Kidney (tissue), 22 donors: ENCODE measurements at places on chromosomes 2 and 18.

GRCh38 chr18:44799907-44800421, 119.3 kb downstream of the SETBP1 start:
- DNase-seq = no peak

GRCh38 chr2:157439824-157440186, 4.1 kb downstream of the CYTIP start:
- no peak for DNase-seq

DNA sequence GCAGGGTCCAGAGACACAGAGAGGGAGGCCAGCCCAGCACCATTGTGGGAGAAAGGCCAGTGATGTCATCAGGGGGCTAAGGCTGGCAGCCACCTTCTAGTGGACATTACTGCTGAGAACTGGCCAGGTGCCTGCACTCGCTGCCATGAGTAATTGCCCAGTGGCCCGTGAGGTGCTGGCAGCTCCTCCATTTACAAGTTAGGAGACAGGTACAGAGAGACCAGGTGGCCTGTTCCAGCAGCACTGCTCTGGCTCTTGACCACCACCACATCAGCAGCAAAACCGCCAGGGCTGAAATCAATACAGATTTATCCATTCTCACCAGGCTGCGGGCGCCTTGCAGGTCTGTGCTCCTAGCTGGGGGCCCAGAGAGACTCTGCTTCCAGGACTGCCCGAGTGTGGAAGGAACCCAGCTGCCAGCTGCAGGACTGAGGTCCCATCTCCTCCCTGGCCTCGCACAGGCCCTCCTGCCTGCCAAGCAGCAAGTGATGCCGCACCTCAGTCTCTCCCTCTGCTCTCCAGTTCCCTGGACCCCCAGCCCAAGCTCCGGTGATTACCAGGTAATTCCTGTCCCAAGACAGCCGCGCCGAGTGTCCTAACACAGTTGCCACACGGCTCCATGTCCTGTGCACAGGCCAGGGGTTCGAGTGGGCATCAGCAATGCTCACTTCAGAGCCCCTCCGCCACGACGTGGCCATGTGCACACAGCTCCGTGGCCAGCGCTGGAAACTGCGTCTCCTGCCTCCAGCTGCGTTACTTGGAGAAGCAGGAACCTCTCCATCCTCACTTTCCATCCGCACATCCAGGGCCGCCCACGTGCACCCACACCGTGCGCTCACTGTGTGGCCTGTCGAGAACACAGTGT, 101.0 kb upstream of the CTDP1 start:
- no peak for DNase-seq

DNA sequence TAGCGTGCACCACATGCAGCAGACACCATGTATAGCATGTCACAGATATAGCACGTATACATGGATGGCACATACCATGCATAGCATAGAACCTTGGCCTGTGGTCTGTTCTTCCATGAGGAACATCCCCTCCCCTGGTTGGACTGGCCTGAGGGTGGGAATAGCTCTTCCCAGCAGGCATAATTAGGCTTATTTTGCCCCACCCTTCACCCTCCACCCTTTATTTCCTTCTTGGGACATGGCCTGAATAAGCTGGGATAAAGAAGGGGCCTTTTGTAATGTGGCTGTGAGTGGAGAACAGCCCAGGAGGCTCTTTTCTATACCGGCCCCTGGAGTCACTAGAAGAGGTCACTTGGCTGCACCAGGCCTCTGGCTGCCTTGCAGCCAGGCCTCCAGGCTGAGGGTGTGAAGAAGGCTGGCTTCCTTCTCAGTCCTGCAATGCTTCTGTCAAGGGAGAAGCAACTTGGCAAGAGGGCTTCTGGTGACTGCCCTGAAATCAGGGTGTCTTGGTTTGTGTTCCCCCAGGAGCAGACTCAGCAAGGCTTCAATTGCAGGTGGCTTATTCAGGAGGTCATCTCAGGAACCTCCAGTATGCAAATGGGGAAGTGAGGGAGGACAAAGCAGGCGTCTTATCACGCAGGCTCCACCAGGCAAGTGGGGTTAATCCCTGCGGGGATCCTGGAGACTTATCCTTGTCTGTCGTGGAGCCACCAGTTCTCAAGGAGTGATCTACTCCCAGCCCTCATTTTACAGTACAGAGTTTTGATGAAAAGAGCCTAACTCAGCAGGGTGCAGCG, 68.2 kb downstream of the HS6ST1 start:
- peak; percentile 10 for DNase-seq

DNA sequence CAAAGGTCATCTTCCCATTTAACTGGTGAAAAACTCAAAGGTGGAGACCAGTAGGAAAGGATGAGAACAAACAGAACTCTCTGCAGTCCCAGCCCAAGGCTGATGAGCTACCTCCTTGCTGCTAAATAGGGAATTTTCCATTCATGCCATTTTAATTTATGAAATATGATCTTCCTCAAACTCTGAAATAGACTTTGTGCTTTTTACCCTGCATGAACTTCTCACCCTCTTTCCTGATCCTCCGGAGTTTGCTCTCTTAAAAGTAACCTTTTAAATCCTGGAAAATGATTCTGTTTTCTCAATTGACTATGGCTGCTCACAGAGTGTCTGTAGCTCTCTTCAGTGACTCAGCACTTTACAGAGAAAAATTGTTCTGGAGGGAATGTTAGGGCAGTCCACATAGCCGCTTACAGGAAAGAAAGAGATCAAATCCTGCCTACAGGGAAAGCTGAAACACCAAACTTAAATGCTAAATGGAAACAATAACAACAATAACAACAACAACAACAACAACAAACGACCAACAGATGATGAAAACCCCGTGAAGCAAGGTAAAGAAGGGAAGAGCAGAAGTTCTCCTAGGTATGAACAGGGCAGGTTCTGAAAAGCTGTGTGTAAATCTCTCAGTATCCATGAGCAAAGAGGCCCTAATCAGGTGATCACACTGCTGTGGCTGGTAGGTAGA, 79.8 kb upstream of the SESTD1 start:
- no peak for DNase-seq

- no peak for DNase-seq
Measured at GRCh38 chr2:38159597-38159996, 83.6 kb upstream of the CYP1B1 start.

DNA sequence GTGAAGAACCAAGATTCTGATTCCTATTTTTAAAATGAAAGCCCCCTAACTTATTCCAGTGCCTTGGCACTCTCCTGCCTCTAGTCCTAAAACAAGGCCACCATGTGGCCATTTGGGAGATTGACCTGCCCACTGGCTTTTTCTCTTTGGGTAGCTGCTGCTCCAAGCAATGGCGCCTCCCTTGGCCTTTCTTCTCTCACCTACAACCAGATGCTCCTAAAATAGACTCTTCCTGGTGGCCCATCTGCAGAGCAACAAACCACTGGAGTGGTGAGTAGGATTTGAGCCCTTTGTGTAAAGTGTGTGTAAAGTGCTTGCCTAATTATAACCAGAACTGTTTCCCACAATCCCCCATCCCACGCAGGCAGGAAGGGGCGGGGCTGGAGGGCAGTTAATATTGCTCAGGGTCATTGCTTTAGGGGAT, 114.2 kb downstream of the FHOD3 start:
- DNase-seq = no peak

GRCh38 chr18:63241760-63242159, 77.8 kb downstream of the BCL2 start:
- DNase-seq = no peak
